ENCODE measurements at places on chromosomes 4 and X.
A peak's percentile ranks its signal among the peaks of the same experiment; 100 is the strongest.

GRCh38 chrX:100089724-100090123, 320.3 kb downstream of the PCDH19 start:
- no peak for DNase-seq

GRCh38 chrX:22800806-22801205, 199.0 kb upstream of the DDX53 start:
- DNase-seq: no peak

- DNase-seq: no peak
Observed at GRCh38 chr4:27022963-27023362, 162.3 kb downstream of the STIM2 start.

DNA sequence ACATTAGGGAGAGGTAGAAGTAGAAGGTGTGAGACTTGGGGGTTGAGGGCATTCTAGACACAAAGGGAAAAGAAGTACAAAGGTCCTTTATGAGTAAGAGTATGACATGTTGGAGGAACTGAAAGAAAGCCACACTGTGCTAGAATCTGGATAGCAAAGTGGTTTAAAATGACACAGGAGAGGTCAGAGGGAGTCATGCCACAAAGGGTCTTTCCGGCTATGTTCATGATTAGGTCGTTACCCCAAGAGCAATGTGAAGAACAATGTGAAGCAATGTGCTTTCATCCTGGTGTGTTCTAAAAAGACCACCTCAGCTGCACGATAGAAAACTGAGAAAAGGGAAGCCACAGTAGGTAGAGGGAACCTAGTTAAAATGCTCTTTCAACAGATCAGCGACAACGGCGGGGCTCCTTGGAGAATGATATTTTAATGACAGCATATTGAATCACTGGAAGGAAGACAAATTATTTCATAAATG, 29.2 kb downstream of the SMIM14 start:
- no peak for DNase-seq

DNA sequence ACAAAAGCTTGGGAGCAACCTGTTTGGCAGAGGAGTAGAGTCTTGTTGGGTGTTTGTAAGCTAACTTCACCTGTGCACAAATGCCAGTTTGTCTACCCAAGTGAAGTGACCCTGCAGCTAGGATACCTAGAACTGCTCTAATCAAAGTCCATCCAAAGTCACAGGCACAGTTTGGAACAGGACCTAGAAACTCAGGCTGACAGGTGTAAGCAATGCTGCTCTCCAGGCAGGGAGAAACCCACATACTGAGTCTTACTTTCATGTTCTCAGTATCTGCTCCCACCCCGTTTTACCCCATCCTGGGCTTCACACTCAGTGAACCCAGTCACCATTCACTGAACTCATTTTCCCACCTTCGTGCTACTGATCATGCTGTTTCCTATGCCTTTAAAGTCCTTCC, 40.3 kb downstream of the MAML3 start:
- no peak for DNase-seq

- no peak for DNase-seq
Observed at GRCh38 chr4:56570041-56570440, 64.5 kb downstream of the ARL9 start.

DNA sequence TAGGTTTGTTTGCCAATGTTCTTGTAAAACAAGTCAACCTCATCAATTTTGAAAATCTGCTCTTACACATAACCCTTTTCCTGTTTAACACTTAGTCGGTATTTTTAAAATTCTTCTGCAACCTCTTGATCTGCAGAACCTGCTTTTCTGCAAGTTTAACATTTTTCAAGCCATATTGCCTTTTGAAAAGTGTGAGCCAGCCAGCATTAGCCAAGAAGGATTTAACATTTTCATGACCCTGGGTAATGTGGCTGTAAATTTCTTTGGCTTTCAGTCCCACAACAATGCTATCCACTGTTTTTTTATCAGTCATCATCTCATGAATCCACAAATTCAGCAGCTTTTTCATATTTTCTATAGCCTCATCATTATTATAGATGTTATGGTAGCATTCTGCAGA, 956.5 kb downstream of the FAT4 start:
- no peak for DNase-seq

DNA sequence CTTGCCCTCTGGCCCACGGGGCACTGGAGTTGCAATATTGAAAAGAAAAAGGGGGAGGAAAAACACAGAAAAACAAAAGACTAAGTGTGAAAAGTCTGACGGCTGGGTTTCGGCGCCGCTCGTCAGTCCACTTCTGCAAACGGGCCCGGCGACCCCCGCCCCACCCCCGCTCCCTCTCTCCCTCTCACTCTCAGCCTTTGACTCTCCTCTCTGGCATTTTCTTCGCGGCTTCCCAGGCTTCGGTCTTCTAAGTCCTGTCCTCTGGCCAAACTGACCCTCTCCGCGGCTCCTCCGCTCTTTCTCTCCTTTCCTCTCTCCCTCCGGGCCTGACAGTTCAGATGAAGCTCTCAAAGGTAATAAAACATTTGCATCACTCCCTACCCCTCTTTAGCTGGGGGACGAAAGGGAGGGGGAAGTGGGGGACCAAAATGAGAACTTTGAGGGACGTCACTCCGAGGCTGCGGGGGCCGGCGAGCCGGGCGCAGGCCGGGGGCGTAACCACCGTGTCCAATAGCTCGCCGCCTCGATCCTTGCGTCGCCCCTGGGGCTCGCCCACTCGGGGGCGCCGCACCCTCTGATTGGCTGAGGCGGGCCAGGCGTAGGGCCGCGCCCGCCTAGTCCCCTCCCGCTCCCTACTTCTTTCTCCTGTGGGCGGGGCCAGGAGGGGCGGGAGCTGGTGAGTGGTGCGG, at the start of gene NKX6-1:
TSS of gene NKX6-1 (minus strand) at position 358 of the 689 bp plus-strand sequence. CDS start 1,064 bp downstream, outside the sequence.
- DNase-seq: no peak

- DNase-seq: no peak
Observed at GRCh38 chrX:37905436-37906147, 58.2 kb upstream of the DYNLT3 start.

DNA sequence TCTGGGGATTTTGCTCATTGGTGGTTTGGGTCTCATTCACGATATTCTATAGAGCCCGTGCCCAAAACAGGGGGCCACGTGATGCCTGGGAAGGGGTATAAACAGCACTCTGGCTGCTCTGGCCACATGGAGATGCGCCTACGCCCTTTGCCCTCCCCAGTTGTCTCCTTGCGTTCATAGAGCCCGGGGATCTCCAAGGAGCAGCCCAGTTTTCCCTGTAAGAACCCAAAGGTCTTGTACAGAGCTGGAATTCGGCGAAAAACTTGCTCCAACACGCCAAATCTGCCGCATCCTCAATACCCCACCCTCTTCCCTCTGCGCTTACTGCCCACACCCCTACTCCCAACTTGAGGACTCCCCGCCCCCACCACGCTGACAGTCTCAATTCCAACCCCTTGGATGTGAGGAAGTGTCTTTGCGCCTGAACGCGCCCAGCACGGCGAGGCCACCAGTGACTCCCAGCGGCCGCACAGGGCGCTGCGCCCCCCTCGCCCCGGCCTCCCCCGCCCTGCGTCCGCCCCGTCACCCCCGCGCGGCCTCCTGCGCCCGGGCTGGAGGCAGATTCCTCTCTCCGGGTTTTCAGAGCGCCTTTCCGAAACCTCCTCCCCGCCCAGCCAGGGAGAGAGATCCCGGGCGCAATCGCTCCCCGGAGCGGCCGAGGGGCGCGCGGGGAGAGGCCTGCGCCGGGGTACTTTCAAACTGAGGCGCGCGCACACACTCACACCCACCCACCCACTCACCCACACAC, at the start of gene NHS:
TSS of gene NHS (plus strand) at position 582 of the 748 bp plus-strand sequence. CDS start 558 bp downstream, outside the sequence.
- DNase-seq: no peak

DNA sequence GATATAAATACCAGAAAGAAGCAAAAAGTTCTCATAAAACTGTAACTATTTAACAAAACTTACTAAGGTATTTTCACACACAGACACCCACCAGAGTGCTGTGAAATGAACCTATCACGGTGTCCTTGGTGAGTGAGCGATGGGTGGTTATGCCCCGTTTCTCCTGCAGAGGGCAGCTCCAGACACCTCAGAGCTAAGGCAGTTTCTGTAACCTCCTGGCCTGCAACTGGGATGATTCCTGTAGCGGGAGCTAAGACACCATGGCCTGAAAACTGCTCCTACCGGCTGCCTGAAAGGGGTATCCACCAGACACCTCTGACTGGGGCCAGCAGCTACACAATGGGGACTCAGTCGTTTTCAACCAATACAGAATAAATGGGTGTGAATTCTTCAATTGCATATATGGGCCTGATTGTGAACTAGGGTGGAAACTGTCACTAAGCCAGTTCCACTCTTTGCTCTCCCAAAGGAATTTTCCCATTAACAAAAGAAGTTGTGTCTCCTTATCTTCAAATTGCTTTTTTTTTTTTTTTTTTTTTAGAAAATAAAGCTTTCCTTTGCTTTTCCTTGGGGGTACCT, 2375.8 kb upstream of the TENM3 start:
- DNase-seq: peak; percentile 18

DNA sequence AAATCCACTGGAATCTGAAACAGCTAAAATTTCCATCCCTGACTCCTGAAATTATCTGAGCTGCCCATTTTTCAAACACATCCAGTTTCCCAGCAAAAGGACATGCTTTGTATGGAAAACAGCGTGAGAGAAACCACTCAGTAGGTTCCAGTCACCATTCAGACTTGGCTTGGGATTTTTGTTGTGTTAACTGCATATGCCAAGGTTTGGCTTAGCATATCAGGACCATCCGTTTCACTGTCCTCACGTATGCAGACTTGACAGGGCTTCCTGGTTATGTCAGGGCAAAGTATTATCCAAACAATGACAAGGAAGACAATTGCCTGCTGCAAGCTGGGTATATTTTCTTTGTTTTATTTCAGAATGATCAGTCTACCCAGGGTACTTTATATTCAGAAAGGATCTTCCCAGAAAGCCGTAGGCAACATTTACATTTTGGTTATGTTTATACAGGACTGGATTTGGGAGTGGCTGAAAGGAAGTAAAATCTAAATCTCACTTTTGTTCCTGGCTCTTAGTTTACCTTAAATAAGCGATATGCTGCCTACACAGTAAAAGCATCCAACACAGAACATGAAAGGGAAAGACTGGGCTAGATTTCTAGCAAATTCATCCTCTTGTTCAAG, 41.3 kb upstream of the CCKAR start:
- no peak for DNase-seq

DNA sequence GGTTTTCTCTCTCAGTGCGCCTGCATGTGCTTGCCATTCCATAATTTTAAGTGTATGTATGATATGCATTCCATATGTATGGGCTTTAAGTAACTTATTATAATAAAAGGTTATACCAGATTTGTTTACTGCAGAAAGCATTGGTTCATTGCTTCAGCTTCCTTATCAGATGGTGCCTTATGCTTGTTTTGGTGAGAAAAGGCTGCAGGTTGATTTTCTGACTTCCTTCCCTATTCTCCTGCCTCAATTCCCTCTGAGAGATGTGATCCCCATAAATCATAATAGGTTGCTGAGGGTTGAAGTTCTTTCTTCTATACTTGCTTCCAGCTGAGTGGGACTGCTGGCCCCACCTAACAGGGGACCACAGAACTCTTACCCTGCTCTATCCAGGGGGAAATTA, 10.3 kb upstream of the CEP135 start:
- no peak for DNase-seq

- no peak for DNase-seq
Observed at GRCh38 chr4:632926-633325, 7.6 kb downstream of the PDE6B start.

- no peak for DNase-seq
Observed at GRCh38 chr4:157806184-157806583, 366.6 kb downstream of the GASK1B start.

DNA sequence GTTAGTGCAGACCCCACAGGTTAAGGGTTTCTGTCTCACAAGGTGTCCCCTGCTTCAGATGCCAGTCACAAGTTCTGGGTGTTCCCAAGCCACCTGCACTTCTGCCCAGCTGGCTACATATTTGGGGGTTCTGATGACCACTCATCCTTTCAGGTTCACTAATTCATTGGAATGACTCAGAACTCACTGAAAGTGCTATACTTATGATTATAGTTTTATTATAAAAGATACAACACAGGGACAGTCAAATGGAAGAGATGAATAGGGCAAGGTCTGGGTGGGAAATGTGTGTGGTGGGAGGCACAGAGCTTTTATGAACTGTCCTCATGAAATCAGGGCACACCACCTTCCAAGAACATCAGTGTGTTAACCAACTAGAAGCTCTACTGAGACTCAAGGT, 97.7 kb upstream of the CASK start:
- DNase-seq: no peak
